ENCODE measurements at places on chromosomes 5 and 9. TPM values are rescaled to one million over a fixed set of nuclear protein-coding genes. Genes with fewer than 3 reads are reported as not detected.

The CER1 gene
- total RNA-seq: not detected

The CDH6 gene
- 3.1 TPM for total RNA-seq

- DNase-seq: no peak
Measured at GRCh38 chr9:18791074-18791473, 241.9 kb downstream of the SAXO1 start.

DNA sequence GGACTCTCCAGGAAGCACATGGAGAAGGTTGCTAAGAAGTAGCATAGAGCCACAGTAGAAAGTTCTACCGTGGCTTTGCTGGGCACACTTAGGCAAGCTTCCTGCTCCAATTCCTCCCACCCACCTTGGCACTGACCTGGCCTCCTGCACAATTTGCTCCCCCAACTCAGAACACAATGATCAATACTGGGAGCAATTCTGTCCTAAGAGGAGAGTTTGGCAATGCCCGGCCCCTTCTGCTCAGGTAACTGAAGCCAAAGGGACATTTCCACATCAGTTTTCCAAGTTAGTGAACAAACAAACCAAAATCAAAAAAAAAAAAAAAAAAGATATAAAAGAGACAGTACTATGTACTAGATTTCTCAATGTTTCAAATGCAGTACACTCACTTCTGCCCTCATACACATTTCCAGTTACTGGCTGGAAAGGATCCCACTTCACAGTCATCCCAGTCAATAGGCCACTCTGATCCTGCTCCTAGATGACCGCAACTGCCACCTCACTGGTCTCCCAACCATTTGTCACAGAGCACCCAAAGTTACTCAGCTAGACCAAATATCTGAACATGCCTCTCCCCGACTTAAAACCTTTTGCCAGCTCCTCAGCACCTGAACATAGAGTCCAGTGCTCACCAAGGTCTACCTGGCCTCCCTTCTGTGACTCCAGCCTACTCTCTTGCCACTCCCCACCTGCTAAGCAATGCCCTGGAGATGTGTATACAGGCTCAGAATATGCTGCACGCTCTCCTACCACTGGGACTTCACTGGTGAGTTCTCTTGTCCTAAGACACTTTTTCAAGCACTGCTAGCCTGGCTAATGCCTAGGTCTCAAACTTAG lies 21.3 kb downstream of the ABCA1 start:
- DNase-seq: no peak

GRCh38 chr5:71836559-71837112 lies 117.6 kb downstream of the CARTPT start:
- DNase-seq: no peak

Measured in Right ventricle myocardium superior (tissue), 1 donor.